ENCODE measurements at places on chromosomes 7 and 10. TPM values are rescaled to one million over a fixed set of nuclear protein-coding genes. Genes with fewer than 3 reads are reported as not detected.

RHOBTB1 gene
- total RNA-seq = 4.3 TPM

SPACDR gene
- 0.86 TPM for total RNA-seq

H2BK1 gene
- total RNA-seq = not detected

ELMO1 gene
- total RNA-seq = 2.2 TPM

TRIP6 gene
- total RNA-seq = 61.9 TPM

C10orf53 gene
- not detected for total RNA-seq

MSS51 gene
- total RNA-seq = 0.48 TPM

HOXA5 gene
- total RNA-seq = 6.6 TPM

FAM25A gene
- 1.1 TPM for total RNA-seq

FANK1 gene
- total RNA-seq = 3.1 TPM

ANKRD2 gene
- total RNA-seq = 2.5 TPM

MEPCE gene
- total RNA-seq = 47.4 TPM

GJC3 gene
- 0.27 TPM for total RNA-seq

OR13A1 gene
- total RNA-seq = not detected

DDC gene
- total RNA-seq = 1.6 TPM

LRRC17 gene
- total RNA-seq = not detected

ADCYAP1R1 gene
- total RNA-seq = 0.05 TPM

NODAL gene
- not detected for total RNA-seq

AFAP1L2 gene
- total RNA-seq = 28.2 TPM

OPN1SW gene
- not detected for total RNA-seq

CLRN3 gene
- total RNA-seq = not detected

All from A549 treated with CpdA at 1 μM for 4 hours (cell line).